ENCODE measurements at places on chromosomes 1 and 21.
A peak's percentile ranks its signal among the peaks of the same experiment; 100 is the strongest.

GRCh38 chr1:5576011-5576672 lies 416.1 kb downstream of the NPHP4 start:
- DNase-seq, result peak; percentile 31

DNA sequence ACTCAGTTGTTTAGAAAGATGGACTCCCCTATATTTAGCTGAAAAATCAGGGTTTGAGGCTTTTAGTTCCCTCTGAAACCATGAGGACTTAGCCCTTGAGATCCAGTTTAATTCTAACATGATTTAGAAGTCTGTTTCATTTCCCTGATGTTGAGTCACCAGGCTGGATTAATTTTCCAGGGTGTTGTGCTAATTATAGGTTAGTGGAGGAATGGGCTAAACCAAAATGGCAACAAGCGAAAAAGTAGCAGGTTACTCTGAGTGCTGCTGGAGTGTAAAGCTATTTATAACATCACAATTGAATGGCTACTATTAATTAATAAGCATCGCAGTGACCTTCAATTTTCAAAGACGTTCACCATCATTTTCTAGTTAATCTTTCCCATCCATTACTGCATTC lies 15.5 kb upstream of the USP24 start:
- no peak for DNase-seq

DNA sequence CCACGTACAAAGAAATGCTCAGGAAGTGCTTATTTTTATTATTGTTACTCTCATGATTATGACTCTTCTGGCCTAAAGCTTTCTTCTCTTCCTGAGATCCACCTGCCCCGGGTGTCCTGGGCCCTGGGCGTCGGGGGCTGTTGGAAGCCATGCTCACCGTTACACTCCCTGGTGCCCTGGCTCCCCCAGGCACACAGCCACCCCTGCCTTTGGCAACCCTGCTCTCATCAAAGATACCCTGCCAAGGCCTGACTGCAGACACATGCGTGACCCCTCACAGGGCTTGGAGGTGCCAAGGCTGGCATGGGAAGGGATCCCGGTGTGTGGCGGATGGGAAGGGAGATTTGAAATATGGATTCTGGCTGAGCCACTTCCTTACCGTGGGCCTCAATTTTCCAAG lies 3.3 kb upstream of the KISS1 start:
- no peak for DNase-seq

GRCh38 chr1:71054281-71054731 lies 6.7 kb upstream of the PTGER3 start:
- no peak for DNase-seq

- peak; percentile 89 for DNase-seq
These were observed 749 bp upstream of the COX20 start for GRCh38 chr1:244834543-244835275.

GRCh38 chr1:30804352-30804751 lies 46.8 kb upstream of the LAPTM5 start:
- DNase-seq, result no peak

- DNase-seq, result no peak
These were observed 720 bp upstream of the BSDC1 start for GRCh38 chr1:32394890-32395432.

DNA sequence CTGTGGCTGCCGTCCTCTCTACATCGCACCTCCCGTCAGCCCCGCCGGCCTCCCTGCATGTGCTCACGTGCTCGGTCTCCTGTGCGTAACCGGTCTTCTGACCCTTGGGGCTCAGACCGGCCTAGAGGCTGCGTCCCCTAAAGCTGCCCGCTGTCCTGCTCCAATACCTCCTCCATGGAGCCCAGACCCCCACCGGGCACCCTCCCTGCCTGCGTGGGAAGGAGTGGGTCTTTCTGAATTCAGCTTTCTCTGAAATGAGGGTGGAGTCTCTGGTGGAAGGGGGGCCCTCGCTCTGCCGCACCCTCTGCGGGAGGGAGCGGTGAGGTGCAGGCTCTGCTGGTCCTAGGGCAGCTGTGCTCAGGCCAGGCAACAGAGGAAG lies 18.7 kb upstream of the POFUT2 start:
- no peak for DNase-seq

- peak; percentile 25 for DNase-seq
These were observed 148.7 kb downstream of the PGBD5 start for GRCh38 chr1:230277201-230278025.

- no peak for DNase-seq
These were observed 19.3 kb upstream of the UMODL1 start for GRCh38 chr21:42051788-42052187.

- no peak for DNase-seq
These were observed 13.7 kb downstream of the PSMA5 start for GRCh38 chr1:109412551-109412950.

DNA sequence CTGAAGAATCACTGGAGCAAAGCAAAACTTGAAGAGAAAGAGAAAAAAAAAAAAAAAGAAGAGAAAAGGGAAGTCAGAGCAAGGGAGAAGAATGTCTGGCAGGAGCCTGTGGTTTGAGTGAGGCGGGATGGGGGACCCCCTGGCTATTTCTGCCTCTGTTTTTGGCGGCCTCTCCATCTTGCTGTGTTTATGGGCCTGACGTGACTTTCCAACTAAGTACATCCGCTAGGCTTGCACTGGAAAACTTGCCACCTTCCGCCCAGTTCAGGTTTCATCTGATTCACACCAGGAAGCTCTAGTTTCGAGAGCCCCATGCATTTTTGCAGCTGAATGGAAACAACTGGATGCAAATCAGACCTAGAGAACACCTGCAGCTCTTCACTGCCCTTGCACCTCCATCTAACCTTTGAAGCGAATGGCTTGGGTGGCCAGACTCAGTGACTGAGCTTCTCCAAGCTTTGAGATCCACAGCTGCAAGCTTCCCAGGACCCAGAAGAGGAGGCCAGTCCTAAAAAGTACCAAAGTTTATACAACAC lies 28.0 kb downstream of the TBX15 start:
- DNase-seq, result no peak

- no peak for DNase-seq
These were observed 1.3 kb downstream of the TMEM167B start for GRCh38 chr1:109091839-109092193.

GRCh38 chr1:221294242-221294641 lies 415.0 kb downstream of the HLX start:
- no peak for DNase-seq

GRCh38 chr1:101128211-101128727 lies 102.7 kb upstream of the DPH5 start:
- no peak for DNase-seq

DNA sequence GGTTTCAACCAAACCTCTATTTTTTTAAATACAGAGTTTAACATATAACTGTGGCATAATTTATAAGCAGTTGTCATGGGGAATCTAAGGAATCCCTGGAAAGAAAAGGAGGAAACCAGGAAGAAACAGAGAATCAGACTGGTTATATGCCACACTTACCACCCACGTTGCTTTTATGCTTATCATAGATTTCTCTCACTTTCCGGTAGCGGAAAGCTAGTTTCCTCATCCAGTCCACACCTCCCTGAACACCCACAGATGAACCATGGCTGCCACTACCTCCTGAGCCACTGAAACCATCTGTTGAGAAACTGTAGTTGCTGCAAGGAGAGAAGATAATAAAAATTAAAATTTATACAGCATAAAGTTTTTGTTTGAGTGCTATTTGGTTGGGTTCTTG lies 33.5 kb downstream of the XKR8 start:
- DNase-seq, result no peak

DNA sequence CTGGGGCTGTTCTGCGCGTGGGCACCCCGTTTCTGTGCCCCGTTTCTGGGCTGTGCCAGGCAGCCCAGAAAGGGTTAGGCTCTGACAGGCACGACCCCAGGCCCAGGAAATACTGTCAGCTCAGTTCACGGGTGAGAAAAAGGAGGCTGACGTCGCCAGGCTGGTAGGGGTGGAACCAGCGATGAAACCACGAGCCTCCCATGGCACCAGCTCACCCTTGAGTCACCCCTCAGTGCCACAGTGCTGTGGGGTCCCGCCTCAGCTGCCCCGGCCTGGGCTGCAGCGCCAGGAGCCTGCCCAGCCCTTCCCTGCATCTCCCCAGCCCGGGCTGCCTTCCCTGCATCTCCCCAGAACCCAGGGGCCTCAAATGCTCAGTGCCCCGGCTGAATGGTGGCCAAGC lies 11.5 kb downstream of the MEGF6 start:
- no peak for DNase-seq

GRCh38 chr1:160711602-160712311 lies at the start of gene CD48:
CD48 (minus strand) TSS chr1:160711822; CDS start chr1:160711763, 59 bp downstream.
- no peak for DNase-seq

- DNase-seq, result no peak
These were observed 106.4 kb upstream of the MARK1 start for GRCh38 chr1:220421508-220421907.

DNA sequence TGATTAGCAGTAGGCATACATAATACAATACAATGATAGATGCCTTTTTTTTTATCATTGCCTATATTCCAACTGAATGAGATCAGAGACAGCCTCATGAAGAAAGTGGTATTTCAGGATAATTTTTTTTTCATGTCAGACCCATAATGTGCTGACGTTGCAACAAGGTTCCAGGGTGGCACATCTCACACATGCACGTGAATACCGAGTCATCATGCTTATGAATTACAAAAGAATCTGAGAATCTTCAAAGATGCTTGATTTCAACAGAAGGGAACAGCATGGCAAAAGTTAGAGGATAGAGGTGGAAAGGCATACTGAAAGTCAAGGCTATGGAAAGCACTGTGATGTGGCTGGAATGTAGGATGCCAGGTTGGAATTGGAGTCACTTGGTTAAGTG lies 5.0 kb upstream of the RNF11 start:
- no peak for DNase-seq

DNA sequence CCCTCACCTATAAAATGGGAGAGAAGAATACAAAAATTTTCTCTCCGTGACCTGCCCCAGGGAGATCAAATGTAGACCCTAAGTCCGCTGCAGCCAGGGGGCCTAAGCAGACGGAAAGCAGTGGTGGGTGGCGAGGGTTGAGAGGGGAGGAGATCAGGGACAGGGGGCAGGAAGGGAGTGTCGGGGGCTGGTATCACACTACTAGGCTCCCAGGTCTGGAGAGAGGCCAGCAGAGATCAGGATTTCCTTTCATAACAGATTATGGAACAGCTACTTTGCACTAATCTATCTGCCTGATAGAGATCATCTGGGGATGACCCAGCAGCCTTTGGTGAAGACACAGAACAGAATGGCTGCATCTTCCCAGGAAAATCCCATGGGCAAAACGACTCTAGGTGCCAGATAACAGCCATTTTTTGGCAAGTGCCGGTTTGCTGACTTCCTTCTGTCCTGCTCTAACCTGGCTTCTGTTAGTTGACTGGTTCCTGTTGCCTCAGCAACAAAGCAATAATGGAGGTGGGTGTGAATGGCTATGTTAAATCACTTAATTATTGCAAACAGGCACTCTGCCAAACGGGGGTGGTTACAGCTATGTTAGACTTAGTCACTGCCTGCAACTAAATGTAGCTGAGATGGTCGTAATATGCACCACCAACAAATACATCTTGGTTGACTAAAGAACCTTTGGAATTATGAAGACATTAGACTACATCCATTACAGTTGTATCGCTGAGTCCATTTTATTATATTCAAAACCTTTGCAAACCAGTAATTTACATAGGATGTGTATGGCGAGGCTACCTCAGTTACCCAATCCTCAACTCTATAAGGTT lies 30.0 kb upstream of the EPS8L3 start:
- no peak for DNase-seq

DNA sequence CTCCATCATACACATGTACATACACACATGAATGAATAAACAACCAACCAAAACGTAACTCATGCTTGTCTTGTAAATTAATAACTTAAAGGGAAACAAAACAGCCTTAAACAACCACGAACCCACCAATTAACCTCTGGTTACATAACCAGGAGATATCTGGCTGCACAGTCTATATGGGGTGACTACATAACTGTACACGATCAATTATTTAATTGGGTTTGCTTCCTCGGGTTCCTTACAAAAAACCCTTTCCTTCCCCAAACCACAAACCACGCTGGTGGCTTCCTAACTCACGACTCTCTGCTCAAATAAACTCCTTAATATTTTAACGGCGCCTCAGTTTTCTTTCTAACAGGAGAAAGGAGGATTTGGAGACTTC lies 744 bp downstream of the ZNF670 start:
- DNase-seq, result no peak

DNA sequence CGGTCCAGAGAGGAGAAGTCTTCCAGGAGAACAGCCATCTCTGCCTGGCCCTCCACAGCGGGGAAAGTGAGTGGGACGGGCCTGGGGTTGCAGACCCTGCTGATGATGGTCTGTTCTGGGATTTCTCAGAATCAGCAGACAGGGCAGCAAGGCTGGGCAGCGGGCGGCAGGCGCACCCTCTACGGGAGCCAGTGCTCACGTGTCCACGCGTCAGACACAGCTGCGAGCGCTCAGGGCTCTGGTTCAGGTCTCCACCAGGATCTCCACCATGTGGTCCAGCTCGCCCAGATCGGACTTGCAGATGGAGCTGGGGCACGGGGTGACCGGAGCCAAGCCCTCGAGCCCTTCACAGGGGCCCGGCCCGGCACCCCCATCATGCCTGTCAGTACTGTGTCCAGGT lies 5.5 kb downstream of the CLCA4 start:
- no peak for DNase-seq

DNA sequence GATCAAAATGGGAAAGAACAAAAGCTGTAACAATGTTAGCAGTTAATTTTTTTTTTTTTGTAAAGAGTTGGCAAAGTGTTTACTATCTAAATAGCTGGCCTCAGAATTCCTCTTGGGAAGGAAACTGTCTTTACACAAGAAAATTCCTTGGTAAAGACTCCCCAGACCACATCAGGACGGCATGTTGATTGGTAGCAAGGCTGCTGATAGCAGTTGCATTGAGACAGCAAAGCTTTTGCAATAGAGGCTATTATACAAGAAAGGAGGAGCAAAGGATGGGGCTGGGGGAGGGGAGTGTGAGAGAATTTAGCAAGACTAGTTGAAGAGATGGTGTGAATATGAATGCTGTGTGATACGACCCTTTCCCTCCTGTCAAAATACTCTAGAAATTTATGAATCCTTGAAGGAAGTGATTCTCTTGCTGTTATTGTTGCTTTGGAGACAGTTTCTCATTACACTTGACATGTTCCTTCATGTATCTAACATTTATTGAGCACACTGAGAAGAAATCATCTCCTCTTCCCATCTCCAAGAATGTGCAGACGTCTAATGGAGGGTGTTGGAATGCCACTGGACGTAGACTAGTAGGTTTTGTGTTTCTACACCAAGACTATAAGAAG lies 355.6 kb downstream of the SIPA1L2 start:
- no peak for DNase-seq

DNA sequence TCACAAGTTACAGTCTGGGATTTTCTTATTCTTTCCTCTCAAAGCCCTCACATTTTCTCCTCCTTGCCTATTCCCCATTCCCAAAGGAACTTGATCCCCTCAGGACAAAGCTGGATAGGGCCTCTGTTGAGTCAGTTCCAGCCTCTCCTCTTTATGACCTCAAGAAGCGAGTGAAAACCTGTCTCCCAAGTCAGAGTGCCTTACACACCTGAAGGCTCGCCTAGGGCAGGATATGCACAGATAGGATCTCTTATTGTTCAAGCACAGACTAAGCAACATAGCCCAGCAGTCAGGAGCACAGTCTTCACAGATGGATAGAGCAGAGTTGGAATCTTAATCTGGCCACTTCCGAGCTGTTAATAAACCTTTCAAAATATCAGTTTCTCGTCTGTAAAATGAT lies 60.8 kb upstream of the PRRC2C start:
- no peak for DNase-seq
